ENCODE measurements at places on chromosomes 2 and 18.

GRCh38 chr18:37946324-37946723 is 380.7 kb upstream of the CELF4 start:
- DNase-seq, result no peak

- no peak for DNase-seq
These were observed 77.4 kb upstream of the GPC1 start for GRCh38 chr2:240358080-240358479.

- no peak for DNase-seq
These were observed 22.9 kb downstream of the DOK1 start for GRCh38 chr2:74577448-74577847.

DNA sequence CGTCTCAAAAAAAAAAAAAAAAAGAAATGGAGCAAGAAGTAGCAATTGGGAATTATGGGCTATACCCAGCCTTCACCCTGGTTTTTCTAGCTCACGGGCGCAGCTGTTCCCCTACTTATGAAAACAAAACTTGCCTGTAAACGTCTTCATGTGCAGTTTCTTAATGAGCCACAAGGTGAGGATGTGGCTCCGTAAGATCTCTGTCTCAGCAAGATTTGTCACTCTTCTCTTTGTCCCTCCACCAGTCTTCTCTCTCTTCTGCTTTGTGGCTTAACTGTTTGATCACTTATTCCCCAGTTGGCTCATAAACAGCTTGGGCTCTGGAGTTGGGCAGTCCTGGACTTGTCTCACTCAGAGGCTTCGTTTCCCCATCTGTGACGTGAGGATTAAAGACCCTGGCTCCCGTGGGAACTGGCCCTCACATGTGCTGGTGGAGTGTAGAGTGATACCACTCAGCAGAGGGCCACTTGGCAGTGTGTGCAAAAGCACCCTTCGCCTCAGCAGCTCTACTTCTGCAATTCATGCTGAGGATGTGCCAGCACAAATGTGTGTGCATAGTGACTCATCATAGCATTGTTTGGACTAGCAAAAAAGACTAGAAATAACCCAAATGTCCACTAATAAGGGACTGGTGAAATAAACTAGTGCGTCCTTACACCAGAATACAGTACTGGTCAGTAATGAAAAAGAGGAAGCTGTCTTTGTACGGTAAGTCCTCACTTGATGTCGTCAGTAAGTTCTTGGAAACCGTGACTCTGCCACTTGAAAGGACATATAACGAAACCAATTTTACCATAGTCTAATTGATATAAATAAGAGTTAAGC is 8.7 kb downstream of the CEP68 start:
- no peak for DNase-seq

GRCh38 chr2:3627500-3628100 is 30.4 kb upstream of the ALLC start:
- DNase-seq, result no peak

- no peak for DNase-seq
These were observed 345.7 kb downstream of the CYP26B1 start for GRCh38 chr2:71801969-71802368.

GRCh38 chr2:135916207-135916606 is 40.0 kb upstream of the MCM6 start:
- DNase-seq, result no peak

GRCh38 chr2:222813177-222813843 is 47.5 kb upstream of the ACSL3 start:
- no peak for DNase-seq

GRCh38 chr18:45635893-45636509 is 20.7 kb downstream of the SLC14A2 start:
- DNase-seq, result no peak

GRCh38 chr18:61917818-61918217 is 25.0 kb upstream of the RNF152 start:
- DNase-seq, result no peak

DNA sequence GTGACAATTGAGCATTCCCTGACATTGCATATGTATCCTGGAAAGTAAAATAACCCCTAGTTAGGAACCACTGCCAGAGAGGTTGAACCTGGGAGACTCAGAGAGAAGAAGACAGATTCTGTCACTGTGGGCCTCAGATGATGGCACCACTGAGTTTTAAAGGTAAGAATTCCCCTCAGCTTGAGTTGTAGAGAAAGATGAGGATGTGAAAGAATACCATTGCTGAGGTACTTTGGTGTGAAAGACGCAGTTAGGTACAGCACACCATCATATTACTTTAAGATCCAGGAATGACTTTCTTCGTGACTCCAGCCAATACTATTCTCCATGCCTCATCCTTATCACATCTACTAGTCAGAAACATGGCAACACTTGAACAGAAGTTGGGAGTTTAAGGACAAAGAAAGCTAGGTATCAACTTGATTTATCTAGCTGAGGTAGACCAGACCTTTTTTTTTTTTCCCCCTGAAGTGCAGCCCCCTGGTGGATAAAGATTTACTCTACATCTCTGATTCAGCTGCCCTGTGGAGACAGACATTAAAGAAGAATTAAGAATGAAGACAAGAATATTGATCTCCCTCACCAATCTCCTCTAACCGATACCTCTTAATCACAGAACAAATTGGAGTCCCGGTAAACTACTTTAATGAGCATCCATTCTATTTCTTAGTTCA is 630.5 kb upstream of the FANCL start:
- no peak for DNase-seq

GRCh38 chr2:140242889-140243288 is 1462.7 kb upstream of the NXPH2 start:
- no peak for DNase-seq

DNA sequence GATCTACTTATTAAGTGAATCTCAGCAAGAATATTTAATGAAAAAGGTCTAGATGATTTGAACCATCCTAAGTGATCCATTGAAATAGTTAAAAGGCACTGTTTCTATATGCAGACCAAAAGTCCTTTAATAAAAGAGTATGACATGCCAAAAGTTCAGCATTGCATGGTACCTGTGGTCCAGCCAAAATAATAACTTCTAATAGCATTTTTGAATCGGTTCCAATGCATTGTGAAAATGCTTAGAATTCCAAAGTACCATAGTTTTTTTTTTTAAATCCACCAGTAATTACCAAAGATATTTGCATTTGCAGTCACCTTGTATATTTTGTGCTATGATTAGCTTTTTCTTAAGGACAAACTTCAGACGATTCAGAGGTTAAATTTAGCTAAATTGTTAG is 79.9 kb downstream of the NYAP2 start:
- DNase-seq, result no peak

GRCh38 chr2:67600946-67601345 is 203.8 kb downstream of the ETAA1 start:
- DNase-seq, result no peak

DNA sequence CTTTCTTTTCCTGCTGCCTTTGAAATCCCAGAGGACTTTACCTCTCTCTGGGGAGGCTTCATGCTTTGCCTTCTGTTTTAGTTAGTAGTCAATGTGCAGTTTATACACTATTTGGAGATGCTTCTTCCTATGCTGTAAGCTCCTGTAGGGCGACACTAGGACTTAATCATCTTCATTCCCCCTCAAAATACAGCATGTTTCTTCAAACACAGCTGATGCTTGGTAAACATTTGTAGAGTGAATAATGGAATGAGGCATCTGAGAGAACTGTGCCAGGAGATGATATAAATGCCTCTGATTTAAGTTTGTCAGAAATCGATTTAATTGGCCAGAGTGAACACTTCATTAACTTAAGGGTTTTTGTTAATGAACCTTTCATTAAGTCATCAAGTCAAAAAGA is 43.4 kb downstream of the LHCGR start:
- no peak for DNase-seq

- DNase-seq, result no peak
These were observed 103.9 kb downstream of the RTN4 start for GRCh38 chr2:54946220-54946805.

DNA sequence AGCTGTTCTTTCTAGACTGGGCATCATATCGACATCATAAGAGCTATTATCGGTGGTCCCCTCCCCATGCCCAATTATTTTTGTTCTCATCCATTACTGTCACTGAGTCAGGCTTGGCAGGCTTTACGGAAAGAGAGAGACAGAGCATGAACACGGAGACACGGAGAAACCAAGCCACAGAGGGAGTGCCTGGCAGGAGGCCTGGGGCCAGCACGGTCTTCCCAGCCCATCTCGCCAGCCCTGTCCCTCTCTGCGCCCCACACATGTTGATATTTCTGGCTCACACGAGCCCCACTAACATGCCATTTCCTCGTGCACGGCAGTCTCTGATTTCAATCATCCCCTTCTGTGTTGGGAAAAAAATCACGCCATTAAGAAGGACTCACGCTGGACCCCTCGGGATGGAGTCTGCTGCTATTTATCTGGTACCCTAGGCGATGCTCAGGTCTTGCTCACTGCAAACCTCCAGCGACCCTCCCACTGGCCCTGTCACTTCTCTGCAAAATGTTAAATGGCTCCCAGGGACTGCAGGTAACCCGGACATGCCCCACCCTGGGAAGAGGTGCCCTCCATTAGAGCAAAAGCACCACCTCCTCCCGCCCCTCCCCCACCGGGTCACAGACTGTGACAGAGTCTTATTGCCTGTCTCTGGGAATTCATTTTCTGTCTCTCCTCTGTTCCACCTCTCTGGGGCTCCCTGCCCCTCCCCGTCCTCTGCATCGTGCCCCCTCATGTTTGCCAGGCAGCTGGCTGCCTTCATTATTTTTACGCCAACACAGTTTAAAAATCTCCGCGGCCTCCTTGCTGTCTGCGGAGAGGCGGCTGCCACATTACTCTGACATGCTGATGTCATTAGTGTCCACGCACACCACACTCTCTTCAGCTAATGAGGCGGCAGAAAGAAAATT is 40.1 kb upstream of the GBX2 start:
- no peak for DNase-seq

GRCh38 chr2:238568455-238569440 is 142.0 kb downstream of the ASB1 start:
- DNase-seq, result no peak

DNA sequence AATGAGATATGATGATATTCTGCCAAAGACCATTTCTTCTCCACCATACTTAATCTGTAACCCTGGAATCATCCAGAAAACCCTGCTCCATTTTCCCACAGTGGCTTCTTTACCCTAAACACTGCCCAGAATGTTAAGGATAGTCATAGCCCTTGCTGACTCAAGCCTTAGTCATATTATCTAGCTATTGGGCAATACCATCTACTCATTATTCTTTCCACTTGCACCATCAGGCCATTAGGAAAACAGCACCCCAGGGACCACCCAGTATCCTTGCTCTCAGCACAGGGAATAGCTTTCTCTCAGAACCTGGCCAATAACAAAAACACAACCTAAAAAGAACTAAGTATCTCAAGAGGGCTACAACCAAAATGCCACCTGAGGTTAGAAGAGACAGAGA is 445.7 kb upstream of the SLC14A2 start:
- no peak for DNase-seq

- no peak for DNase-seq
These were observed 112.3 kb upstream of the LYPD1 start for GRCh38 chr2:132782176-132782783.

GRCh38 chr2:219997341-219997851 is 370.0 kb downstream of the SLC4A3 start:
- no peak for DNase-seq

DNA sequence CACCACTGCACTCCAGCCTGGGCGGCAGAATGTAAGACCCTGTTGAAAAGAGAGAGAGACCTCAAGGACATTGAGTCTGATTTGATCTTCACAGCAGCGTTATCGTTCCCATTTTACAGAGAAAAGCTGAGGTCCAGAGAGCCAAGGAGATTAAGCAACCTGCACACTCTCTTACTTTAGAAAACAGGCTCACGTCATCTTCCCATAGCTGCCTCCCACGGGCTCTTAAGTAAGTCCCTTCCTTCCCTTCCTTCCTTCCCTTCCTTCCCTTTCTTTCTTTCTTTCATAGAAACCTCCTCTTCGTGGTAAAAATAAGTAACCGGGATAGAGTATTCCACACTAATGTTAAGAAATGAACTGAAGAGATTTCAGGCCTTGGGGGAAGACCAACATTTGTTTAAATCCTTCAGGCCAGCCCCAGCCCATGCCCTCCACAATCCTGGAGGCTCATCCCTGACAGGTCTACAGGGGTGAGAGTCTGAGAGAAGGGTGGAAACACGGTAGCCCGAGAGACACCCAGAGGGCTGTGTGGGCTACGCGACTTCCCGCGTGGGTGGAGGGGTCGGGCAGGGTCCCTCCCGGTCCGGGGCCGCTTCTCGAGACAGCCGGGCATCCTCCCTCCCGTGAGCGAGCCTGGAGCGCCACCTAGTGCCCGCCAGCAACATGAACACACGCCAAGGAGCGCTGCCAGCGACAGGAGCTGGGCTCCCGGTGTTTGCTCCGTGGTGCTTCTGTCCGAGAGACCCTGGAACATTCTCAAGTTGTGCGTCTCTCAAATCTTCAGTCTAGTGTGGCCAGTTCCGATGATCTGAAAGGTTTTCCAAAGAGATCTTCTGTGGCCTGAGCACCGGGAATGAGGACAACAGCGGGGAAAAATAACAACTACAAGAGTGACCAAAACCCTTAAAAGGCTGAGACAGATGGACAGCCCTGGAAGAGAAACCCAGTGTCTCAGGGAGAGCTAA is 160.3 kb downstream of the INO80D start:
- DNase-seq, result peak; percentile 66

GRCh38 chr2:67304300-67304890 is 92.7 kb upstream of the ETAA1 start:
- DNase-seq, result no peak

DNA sequence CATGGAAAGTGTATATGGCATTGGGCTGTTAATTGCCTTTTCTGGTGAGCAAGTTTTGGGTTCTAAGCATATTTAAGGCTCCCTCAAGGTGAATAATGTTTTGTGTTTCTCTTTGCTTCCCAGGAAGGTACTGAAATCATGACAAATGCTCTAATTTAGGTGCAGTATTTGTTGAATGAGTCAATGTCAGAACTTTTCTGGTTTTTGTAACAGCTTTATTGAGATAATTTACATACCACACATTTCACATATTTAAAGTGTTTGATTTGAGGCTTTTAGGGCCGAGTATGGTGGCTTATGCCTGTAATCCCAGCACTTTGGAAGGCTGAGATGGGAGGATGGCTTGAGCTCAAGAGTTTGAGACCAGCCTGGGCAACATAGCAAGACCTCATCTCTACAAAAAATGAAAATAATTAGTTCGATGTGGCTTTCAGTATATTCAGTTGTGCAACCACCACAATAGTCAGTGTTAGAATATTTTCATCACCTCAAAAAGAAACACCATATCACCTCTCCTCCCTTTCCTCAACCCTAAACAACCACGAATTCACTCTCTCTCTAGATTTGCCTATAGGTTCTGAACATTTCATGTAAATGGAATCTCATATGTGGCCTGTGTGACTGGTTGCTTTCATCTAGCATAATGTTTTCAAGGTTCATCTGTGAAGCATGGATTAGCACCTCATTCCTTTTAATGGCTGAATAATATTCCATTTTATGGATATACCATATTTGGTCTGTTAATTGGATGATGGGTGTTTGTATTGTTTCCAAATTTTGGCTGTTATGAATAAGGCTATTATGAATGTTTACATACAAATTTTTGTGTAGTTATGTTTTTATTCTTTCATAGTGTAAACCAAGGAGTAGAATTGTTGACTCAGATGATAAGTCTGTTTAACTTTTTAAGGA is 54.9 kb downstream of the MGAT5 start:
- DNase-seq, result no peak

GRCh38 chr18:31155498-31155897 is 7.2 kb downstream of the DSC1 start:
- no peak for DNase-seq
